ENCODE measurements at places on chromosomes 1 and 21.

- no peak for DNase-seq
Observed at GRCh38 chr1:2591581-2592261, 5.1 kb downstream of the PRXL2B start.

GRCh38 chr21:38712071-38712470, 93.7 kb upstream of the ETS2 start:
- DNase-seq, result no peak

DNA sequence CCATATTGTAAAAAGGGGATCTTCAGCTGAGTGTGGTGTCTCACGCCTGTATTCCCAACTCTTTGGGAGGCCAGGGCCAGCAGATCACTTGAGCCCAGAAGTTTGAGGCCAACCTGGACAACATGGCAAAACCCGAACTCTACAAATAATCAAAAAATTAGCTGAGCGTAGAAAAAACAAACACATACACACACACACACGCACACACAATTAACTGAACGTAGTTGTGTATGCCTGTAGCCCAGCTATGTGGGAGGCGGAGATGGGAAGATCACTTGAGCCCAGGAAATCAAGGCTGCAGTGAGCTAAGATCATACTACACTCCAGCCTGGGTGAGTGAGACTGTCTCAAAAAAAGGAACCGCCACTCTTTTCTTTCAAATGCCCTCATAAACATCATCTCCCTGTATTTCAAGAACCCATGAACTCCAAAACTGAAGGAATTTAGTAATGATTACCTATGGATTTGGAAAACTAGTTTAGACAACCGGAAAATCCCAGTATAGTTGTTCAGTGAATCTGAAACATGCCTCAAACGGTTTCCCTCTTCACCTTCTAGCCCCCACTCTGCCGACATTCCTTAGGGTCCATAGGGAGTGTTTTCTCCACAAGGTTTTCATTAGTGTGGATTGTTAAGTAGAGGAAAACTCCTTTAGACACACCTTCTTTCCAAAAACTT, 4.5 kb downstream of the TXNIP start:
- DNase-seq, result no peak

- no peak for DNase-seq
Observed at GRCh38 chr1:3244927-3245315, 175.9 kb downstream of the PRDM16 start.

GRCh38 chr1:218850367-218850766, 323.3 kb upstream of the LYPLAL1 start:
- DNase-seq, result no peak

- DNase-seq, result no peak
Observed at GRCh38 chr1:176315519-176316220, 108.6 kb upstream of the COP1 start.

DNA sequence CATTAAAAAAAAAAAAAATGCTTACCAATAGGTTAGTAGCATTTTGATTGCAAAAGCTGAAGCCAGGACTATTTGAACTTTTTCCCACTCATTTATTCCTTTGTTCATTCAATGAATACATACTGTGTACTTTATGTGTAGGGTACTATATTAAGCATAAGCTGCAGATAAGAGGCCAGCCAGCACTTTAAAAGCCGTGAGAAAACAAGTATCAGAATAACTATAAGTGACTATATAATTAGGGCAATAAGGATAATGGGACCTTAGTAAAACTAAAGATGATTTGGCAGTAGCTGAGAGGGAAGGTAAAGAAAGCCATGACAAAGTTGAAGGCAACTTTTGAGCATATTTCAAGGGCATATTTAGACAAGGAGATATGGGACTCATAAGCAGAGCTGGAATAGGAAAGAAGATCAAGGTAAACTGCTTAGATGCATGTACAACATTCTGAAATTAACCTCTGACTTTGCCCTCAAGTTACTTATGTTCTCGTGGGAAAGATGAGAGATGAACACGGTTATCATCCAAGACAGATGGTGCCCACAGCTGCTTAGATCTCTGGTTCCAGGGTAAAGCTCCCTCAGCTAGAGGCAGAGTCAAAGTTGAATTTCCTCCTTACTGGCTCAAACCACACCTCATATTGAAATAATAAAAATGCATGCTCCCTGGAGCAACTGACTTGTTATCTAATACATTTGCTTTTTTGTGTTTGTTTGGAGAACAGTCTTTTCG, 44.0 kb upstream of the FMO2 start:
- DNase-seq, result no peak

- no peak for DNase-seq
Observed at GRCh38 chr1:202689493-202690342, 20.5 kb downstream of the SYT2 start.

DNA sequence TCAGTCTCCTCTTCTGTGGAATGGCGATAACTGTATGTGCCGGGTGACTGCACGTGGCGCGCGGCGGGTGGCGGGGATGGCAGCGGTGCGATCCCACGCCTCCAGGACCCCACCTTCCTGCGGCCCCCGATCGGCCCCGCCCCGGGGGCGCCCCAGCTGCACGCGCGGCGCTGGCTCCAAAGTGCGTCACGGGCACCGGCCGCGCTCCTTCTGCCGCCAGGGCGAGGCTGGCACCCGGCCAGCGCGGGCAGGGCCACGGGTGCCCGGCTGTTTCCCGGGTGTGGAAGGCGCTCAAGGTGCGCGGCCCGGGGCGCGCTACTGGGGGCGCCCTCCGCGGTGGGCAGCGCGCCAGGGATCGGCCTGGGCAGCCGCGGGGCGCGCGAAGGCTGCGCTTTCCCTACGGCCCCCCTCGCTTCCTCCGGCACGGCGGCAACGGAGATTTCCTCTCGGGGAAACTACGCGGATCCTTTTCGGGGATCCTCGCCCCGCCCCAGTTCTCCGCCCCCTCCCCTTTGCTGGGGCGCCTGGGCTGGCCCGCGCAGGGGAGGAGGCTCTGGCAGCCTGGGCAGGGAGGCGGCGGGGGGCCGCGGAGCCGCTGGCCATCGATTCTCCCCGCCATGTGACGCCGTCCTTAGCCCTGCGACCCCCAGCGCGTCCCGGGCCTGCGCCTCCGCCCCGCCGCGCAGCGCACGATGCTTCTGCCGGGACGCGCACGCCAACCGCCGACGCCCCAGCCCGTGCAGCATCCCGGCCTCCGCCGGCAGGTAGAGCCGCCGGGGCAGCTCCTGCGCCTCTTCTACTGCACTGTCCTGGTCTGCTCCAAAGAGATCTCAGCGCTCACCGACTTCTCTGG, at the start of gene EVA1C:
EVA1C (plus strand) TSS at position 545 of the 853 bp plus-strand sequence; CDS start at position 693, 148 bp downstream.
- peak; percentile 76 for DNase-seq

- DNase-seq, result no peak
Observed at GRCh38 chr1:221839321-221839720, 97.4 kb upstream of the DUSP10 start.

DNA sequence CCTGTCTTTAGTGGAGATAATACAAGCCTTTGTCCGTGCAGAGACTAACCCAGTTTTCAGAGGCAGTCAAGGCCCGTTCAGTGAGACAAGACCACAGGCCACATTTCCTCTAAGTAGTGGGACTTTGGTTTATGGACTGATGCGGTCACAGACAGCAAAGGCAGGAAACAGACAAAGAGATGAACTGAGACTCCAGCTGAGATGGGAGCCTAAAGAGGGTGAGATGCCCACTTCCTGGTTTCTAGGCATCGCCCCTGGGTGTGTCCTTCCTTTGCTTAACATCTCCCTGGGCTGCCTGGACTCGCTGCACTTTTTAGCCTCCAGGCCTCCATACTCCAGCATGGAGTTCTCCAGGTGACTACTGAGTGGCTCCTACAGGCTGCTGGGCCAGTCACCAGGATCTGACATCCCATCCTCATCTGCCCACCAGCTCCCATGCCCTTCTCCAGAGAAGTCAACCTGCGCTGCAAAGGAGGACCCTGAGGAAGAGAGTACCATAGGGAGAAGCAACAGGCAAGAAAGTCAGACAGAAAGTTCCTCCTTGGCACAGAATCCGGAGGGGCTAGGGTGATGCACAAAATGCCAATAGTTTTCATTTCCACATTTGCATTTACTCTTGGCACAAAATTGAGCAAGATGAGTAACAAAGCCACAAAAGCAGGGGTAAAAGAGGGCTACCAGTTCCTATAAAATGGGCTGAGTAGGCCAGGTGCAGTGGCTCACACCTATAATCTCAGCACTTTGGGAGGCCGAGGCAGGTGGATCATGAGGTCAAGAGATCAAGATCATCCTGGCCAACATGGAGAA, 15.1 kb downstream of the THEMIS2 start:
- peak; percentile 31 for DNase-seq

- no peak for DNase-seq
Observed at GRCh38 chr1:202013603-202014002, 3.2 kb downstream of the ELF3 start.

- DNase-seq, result no peak
Observed at GRCh38 chr1:1420654-1421141, 378 bp downstream of the ANKRD65 start.

GRCh38 chr1:44355582-44356305, 687 bp upstream of the ERI3 start:
- no peak for DNase-seq

DNA sequence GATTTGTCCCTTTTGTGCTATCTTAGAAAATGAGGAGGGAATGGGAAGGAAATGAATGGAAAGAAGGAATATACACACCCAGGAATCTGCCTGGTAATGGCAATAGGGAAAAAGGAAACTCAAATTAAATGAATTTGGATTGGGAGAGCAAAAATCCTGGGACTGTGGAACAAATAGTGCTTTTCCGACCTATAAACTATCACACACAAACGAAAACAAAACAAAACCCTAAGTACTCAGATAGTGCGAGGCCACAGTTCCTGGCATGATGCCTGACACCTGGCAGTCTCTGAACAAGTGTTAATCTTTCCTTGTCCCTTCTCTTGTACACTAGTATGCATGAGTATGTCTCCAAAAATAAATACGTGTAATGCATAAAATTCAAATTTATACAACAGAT, 319.8 kb upstream of the SPAG17 start:
- no peak for DNase-seq

DNA sequence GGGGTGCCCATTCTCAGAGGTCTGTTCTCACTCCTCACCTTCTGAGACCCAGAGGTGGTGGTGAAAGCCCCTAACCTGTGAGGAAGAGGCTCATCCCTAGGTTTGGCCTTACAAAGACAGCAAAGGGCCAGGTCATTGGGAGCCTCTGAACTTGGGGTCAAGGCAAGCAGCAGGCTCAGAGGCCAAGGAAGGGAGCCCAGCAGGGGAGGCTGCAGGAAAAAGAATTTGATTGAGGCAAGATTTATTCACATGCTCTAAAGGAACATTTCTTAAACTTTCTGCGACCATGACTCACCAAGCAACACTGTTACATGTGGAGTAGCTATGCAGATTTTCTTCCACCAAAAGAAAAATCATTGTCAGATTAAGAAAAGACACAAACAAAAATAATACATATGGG, 132.5 kb upstream of the SYT6 start:
- no peak for DNase-seq

DNA sequence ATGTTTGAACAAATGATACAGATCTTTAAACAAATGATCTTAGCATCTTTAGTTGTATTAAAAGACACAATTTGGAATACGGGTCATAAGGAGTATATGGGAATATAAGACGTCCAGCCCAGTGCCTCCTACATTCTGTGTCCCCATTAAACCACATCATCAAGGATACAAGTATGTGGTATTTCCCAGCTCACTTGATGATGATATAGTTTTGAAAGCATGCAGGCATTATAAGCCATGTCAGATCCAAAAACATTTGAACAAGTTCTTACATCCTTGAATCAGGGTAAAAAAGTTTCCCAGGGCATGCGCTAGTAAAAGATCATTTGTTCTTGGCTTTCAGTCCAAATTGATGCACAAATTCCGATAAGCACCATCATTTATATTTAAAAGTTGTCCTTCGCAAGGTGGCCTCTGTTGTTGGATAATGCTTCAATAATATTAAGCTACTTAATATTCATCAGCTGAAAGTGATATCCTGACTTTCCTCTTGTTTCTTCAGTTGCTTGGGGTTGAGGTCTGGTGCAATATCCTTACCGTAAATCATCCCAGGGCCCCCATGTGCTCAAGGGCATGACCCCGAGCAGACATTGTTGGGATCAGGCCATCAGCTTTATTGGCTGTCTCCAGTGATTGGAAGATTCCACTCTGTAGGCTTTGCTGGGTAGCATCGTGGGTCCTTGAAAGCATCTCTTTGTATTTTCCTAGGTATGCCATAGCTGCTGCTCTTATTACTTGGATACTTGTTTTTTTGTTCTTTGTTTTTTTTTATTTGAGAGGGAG, 61.8 kb downstream of the CENPF start:
- DNase-seq, result no peak

GRCh38 chr21:23455676-23456075, 2151.6 kb downstream of the MRPL39 start:
- no peak for DNase-seq

DNA sequence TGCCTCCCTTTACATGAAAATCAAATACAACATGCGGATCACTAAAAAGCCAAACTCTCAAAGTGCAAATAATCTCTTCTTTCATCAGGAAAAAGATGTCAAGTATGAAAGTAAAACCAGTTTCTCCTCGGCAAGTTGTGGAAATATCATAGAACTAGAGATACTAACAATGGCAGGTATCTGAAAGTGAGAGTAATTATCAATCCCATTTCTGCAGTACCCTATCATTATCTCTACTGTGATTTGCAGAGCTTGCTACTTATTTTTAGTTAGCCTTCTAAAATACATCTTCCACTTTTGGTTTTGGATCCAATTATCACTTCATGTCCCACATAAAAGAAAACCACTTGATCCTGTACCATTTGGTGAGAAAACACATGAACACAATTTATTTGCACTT, 3.0 kb downstream of the TP53BP2 start:
- no peak for DNase-seq

- DNase-seq, result no peak
Observed at GRCh38 chr1:9238134-9238533, 3.6 kb downstream of the H6PD start.

GRCh38 chr1:30801771-30802198, 44.2 kb upstream of the LAPTM5 start:
- peak; percentile 56 for DNase-seq

DNA sequence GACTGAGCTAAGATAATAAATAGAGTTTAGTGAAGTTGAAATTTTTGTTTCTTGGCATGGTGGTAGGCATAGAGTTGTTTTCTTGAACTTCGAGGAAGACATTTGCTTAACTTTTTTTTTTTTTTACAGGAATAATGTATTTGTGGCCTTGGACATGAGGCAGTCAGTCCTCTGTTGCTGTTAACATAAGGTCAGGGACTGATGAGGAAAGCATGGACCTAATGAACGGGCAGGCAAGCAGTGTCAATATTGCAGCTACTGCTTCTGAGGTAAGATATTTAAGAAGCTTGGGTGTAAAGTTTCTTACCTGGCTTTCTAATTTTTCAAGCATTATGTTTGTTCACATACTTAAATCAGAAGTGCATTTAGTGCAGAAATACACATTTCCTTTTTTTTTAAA, 51.5 kb downstream of the RALGPS2 start:
- no peak for DNase-seq

- no peak for DNase-seq
Observed at GRCh38 chr1:231381729-231382128, 40.4 kb downstream of the EGLN1 start.

- DNase-seq, result no peak
Observed at GRCh38 chr1:98327220-98327861, 334.2 kb upstream of the SNX7 start.

Measured in T-helper 1 cell (primary cell).